ENCODE measurements at places on chromosomes 5 and 9.

GRCh38 chr9:127503379-127503921, 52.1 kb downstream of the LRSAM1 start:
- DNase-seq: no peak

DNA sequence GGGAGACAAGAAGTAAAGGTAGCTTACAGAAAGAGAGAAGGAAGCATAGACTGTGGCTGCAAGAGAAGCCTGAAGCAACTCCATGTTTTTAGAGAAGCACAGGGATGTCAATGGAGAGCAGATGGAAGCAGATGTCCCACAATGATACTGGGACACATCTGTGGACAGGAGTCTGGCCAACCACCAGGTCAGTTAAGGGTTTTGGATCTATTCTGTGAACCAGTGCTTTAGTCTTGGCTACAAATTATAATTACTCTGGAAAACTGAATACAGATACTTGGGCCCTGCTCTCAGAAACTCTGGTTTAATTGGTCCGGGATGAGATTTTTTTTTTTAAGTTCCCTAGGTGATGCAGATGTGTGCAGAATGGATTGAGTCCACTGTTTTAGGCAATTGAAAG, 592.8 kb downstream of the CSNK1G3 start:
- no peak for DNase-seq

DNA sequence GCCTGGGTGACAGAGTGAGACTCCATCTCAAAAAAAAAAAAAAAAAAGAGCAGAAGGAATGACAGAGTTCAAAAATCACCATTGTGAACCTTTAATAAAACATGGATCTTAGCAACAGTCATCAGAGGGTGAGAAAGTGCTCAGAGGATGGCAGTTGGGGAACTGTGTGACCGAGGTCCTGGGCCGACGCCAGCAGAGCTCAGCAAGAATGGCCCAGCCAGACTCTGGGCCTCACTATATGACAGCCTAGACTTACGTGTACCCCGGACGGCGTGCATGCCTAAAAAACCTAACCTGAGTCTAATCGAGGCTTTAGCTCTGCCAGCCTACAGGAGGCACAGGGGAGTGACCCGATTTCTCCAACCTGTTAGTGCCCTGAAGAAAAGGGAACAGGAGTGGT, 64.3 kb downstream of the MVB12B start:
- no peak for DNase-seq

DNA sequence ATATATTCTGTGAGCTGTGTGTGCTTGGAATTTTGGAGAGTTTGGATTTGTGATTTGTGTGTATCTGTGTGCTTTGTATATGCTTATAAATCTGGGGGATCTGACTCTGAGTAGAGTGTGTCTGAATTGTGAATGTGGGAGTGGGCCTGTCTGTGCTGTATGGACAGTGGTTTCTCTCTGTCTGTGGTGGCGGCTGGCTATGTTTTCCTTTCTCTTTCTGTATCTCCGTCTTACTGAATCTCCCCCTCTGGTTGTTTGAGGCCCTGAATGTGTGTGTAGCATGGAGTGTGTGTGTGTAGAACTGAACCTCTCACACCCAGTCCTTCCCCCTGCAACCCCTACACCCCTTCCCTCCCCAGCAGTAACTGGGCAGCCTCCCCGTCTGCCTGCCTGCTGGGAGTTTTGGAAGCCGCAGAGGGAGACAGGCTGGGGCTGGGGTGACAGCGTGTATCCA, 4.7 kb downstream of the CXXC5 start:
- DNase-seq: no peak

DNA sequence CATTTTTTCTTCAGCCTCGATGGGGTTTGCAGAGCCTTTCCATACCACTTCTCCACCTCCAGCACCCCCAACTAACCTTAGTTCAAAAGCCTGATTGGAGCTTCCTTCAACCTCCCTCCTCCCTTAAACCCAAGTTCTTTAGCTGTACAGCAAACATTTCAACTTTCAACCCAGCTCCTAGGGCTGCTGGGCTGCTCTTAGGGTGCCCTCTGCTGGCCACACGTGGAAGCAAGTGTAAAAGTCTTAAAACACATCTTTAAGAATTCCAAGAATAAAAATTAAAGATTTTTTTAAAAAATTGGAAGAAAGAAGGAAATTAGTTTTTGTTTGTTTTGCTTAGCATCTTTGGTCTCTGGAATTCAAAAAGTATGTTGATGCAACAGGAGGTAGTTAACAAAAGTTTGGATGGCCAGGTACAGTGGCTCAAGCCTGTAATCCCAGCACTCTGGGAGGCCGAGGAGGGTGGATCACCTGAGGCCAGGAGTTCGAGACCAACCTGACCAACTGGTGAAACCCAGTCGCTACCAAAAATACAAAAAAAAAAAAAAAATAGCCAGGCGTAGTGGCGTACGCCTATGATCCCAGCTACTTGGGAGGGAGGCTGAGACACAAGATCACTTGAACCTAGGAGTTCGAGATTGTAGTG, 15.5 kb upstream of the HSD17B3 start:
- peak; percentile 18 for DNase-seq

DNA sequence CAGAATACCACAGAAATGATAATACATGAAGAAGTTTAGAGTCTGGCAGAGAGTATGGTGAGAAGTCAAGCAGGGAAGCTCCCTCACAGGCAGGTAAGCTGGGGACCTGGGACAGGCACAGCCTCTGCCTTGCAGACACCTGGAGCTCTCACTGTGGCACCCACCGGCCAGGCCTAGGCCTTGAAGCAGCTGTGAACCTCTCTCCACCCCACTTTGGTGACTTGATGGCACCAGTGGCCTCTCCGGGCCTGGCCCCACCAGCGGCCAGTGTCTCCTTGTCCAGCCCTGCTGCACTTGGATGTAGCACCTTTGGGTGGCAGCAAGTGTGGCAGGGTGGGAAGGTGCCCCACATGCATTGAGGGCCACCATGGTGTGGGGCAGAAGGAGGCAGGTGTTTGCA, 330.5 kb downstream of the NPR3 start:
- DNase-seq: no peak

GRCh38 chr5:54453046-54453445, 2.5 kb upstream of the HSPB3 start:
- no peak for DNase-seq

GRCh38 chr9:75939536-75940111, 49.2 kb downstream of the PCSK5 start:
- no peak for DNase-seq

DNA sequence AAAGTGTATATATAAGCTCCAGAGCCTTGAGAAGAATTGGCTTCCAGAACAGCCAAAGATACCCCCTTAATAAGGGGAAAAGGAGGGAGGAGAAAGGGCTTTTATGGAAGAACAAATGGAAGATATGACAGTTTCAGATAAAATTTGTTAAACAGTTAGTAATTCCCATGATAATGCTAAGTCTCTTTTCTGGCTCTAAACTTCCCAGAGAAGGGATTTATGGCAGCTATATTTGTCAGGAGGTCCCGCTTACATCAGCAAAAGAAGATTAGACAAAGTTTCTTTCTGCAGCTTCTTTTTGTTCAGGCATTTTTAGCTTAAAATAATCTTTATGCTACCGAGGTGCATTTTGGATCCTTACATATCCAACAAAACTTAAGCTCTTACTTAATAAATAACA, 14.3 kb upstream of the SLC36A3 start:
- no peak for DNase-seq

DNA sequence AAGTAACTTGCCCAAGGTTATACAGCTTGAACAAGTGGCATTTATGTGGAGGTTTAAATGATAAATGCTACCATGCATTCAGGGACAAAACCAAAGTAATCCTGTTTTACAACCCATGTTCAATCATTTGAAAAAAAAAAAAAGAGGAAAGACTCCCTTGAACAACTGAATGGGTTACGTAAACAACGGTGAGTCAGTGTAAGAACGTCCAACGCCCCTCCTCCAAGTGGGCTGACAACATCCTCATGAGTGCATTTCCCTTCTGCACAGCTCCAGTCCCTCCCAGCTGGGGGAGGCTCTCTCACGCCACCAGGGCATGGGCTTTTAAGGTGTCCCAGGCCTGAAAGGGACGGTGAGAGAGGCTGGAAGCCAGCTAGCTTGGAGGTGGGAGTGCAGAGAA, 90.0 kb downstream of the PRRT1B start:
- peak; percentile 47 for DNase-seq

DNA sequence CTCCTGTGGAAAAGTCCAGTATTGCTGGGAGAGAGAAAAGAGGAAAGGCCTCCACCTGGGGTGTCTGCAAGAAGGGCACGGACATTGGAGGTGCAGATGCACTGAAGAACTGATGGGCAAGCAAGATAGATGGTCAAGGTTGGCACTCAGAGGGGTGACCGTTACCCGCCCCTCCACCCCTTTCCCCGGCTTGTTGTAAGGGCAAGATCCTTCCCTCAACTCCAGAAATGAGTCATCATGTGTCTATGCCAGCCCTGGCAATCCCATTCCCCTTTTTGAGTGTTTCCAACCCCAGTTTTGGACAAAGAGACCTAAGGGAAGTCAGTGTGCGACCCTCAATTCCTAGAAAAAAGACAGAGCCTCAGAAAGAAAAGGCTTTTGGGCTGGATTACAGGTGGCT, 34.9 kb upstream of the ATP6V1G1 start:
- no peak for DNase-seq

GRCh38 chr9:121562301-121562700, 62.7 kb upstream of the GGTA1 start:
- DNase-seq: no peak

DNA sequence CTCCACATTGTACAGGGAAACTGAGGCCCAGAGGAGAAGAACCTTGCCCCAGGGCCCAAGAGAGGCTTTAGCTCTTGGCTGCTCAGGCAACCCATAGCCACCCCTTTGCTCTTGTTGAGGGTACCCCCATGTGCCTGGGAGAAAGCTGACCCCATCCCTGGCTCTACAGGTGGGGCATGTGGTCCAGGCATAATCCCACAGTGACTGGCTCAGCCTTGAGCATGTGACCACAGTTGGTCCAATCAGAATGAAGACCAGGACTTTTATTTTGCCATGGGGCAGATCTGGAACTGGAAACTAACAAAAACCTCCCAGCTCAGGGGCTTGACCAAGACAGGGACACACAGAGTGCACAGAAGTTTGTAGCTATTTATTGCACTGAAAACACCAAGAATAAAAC, 29.3 kb downstream of the SLC6A7 start:
- no peak for DNase-seq

- DNase-seq: no peak
Measured at GRCh38 chr5:158992037-158992740, 107.5 kb downstream of the EBF1 start.

DNA sequence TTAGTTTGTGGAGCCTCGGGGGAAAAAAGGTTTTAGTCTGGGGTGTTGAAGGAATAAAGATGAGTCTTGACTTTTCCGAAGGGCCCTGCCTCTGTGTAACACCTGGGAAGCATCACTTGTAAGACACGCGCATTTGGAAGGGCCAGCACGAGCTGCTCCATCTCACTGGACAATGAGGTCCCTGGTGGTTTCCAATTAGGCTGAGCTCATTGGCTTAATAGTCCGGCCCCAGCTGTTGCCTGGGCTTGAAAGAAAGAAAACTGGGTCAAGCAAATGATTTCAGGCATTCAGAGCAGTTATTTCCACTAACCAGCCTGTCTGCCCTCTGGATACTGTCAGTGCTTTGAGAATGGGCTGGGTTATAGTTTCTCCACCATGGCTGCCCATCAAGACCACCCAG, 64.5 kb downstream of the NSUN2 start:
- DNase-seq: no peak

Measured in SHP77 (cell line).